ENCODE measurements at places on chromosomes 1 and 21.

DNA sequence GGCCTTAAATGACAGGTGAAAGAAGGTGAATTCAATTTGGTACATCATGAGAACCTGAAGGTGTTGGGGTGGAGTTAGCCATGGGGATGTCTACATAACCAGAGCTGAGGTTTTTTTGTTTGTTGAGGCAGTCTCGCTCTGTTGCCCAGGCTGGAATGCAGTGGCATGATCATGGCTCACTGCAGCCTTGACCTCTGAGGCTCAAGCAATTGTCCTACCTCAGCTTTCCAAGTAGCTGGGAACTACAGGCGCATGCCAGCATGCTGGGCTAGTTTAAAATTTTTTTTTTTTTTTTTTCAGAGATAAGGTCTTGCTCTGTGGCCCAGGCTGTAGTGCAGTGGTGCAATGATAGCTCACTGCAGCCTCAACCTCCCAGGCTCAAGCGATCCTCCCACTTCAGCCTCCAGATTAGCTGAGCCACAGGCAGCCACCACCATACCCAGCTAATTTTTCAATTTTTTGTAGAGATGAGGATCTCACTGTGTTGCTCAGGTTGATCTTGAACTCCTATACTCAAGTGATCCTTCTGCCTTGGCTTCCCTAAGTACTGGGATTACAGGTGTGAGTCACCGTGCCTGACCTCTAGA, 1.9 kb upstream of the MPZ start:
- no peak for DNase-seq

DNA sequence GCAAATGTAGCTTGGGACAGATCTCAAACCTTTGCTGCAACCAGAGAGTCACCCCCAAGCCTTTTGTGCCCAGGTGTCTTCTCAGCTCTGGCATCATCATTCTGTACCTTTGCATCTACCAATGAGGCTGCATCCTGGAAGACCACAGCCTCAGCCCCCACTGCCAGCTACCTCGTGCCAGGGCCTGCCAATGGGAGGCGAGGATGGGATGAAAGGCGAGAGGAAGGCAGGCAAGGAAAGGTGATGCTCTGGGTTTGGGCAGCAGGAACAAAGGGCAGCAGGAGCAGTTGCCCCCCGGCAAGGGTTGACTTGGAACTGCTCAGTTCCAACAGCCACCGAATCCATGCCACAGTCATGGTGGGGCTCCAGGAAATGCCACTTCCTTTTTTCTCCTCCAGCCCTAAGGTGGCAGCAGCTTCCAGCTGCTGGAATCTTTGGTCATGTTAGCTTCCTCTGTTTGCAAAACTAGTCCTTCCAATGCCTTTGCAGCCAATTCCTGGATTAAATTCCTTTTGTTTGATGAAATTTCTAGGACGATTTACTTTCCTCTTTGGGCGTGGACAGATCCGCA, 651.6 kb downstream of the NPHP4 start:
- DNase-seq, result no peak

DNA sequence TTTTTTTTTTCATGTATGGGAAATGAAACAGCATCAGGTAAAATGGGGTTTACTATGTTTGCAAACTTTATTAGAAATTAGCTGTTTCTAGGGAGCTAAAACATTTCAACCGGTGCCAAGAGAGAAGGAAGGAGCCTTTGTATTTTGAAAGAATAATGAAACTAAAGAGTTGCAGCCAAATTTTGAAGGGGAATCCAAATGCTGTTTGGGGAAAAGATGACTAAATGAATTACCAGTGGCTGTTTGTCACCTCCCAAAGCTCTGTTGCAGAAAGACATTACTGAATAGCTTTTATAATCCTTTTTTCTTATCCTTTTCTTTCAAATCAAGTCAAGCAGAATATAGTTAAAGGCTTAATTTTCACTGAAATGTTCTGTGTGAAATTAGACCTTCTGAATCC, 591.3 kb upstream of the ADGRL2 start:
- DNase-seq, result no peak

DNA sequence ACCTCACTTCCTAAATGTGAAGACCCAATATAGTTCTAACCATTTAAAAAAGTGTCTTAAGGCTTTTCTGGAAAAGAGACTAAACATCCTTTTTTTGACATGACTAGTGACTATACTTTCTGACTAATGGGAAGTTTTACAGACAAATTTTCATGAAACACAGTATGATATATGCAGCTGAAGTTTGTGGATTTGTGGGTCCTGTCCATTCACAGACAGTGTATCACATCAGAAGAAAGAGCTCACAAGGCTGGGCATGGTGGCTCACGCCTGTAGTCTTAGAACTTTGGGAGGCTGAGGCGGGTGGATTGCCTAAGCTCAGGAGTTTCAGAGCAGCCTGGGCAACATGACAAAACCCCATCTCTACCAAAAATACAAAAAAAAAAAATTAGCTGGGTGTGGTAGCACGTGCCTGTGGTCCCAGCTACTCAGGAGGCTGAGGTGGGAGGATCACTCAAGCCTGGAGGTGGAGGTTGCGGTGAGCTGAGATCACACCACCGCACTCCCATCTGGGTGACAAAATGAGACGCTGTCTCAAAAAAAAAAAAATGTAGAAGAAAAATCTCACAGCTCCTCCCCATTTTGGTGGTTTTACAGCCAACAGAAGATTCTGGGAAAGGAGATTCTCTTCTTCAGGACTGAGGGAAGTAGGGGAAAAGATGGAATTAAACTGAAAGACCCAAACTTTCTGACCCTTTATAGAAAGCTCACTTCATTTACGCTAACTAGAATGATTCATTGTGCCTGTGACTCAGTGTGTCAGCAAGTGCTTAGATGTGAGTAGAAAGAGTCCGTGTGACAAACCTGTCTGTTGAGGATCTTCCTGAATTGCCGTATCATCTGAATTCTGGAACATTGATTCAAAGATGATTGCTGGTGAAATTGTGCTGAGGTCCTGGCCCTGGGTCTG, 15.2 kb upstream of the YRDC start:
- no peak for DNase-seq

DNA sequence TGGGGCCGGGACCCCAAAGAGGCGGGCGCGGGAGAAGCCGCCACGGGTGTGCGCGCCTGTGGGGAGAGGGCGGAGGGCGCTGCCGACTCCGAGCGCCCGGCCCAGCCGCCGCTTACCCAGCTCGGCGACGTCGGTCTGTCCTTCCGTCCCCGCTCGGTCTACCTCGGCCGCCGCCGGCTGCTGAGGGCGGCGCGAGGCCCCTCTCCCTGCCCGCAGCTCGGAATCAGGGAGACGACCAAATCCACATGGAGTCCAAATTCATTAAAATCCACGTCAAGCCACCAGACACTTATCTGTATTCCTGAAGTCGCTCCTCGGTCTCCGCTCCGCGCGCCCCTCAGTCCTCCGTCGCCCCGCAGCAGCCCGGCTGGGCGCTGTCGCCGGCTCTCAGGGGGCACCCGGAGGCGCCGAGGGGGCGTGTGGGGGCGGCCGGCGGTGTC, 637 bp downstream of the PLXNA2 start:
- no peak for DNase-seq

GRCh38 chr1:59485171-59485570, 188.3 kb downstream of the FGGY start:
- DNase-seq, result no peak

All from left hindlimb (tissue), 1 donor.